ENCODE measurements at places on chromosomes 1 and 21.

GRCh38 chr21:41583274-41583790 is 75.4 kb upstream of the TMPRSS2 start:
- DNase-seq = peak; percentile 56

GRCh38 chr1:35674111-35674510 is 32.8 kb upstream of the PSMB2 start:
- DNase-seq = no peak

DNA sequence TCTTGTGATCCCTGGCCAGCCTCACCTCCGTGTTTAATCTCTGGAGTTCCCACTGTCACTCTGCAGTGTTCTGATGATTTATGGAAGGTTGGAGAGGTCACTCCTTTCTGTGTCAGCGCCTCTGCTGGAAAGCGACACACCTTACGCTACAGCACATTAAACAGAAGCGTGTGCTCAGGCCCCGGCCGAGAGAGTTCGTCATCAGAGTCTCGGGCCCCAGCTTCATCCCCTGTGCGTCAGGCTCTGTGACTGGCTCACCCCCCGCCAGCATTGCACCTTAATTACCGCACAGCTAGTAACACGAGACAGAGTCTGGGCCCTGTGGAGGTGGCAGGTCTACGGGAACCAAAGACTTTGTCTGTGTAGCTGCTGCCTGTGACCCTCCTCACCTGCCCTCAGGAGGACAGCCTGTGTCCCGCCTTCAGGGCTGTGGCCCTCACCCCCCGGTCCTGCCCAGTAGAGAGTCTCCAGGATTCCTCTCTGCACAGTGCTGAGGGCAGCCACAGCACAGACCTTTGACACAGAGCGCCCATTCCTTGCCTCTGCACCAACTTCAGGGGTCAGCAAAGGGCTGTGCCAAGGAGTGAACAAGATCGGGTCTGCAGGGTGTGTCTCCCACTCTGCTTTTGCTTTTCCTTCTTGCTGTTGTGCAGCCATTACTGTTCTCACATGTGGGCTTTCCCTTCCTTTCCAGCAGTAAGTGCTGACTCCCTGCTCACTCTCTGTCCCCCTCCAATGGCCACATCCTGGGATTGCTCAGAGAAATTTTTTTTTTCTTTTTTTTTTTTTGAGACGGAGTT is 157.6 kb downstream of the PGBD5 start:
- DNase-seq = peak; percentile 57

- no peak for DNase-seq
Observed at GRCh38 chr1:173098117-173098516, 47.4 kb upstream of the TNFSF18 start.

DNA sequence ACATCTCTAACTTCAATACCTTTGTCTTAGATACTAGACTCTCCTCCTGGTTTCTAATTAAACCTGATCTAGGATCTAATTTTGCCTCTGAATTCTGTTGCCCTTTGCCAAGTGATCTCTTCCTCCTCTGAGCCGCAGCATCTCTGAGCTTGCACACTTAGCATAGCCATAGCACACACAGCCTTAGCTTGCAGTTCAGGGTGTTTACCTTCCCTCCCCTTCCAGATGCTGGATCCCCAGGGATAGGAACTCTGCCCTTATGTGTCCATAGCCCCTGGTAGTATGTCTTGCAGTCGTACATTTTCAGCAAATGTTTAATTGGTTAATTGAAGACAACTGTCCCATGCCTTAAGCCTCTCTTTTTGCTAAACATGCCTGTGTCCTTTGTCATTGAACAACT is 30.3 kb downstream of the SELL start:
- DNase-seq = no peak

GRCh38 chr1:106995970-106996369 is 60.5 kb upstream of the PRMT6 start:
- no peak for DNase-seq

DNA sequence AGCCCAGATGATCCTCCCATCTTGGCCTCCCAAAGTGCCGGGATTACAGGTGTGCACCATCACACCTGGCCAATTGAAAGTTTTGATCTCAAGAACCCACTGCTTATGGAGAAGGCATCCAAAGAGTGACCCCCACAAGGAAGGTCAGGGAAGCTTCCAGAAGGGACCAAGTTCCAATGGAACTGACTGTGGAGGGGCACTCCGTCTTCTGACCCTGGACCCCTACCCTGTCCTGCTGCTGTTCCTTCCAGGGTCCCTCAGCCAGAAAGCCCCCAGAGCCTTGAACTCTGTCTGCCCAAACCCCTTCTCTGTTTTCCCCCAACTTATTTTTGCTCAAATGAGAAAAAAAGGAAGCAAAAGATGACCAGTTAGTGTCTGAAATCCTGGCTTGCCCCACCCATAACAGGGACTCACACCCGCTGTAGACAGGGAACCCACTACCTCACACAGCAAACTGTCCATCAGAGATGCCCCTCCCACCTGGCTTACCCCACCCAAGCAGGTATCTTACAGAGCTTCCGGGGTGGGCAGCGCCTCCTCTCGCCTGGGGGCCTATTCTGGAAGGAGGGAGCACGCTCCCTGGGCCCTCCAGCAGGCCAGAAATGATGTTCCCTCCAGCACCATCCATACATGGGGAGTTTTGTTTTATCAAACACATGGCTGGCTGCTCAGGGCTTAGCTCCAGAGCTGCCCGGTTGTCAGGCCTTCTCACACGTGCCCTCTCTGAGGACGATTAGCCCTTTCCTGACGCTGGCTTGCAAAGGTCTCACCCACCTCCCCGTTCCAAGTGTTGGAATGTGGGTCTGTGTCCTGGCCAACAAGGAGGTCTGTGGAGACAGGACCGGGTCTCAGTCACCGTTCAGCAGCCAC is 3.1 kb upstream of the WNT3A start:
- no peak for DNase-seq

DNA sequence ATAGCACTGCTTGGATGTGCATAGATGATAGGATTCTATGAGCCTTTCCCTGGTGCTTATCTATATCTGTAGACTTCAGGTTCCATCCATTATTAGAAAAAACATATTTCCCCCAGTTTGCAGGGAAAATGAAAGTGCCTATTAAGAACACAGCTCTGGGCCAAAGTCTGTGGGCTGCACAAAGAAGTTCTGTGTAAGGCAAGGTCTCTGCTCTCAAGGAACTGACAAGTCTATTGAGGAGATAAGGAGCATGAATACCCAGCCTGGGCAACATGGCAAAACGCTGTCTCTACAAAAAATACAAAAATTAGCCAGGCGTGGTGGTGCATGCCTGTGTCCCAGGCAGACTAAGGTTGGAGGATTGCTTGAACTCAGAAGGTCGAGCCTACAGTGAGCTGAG is 22.3 kb upstream of the SDE2 start:
- DNase-seq = no peak

DNA sequence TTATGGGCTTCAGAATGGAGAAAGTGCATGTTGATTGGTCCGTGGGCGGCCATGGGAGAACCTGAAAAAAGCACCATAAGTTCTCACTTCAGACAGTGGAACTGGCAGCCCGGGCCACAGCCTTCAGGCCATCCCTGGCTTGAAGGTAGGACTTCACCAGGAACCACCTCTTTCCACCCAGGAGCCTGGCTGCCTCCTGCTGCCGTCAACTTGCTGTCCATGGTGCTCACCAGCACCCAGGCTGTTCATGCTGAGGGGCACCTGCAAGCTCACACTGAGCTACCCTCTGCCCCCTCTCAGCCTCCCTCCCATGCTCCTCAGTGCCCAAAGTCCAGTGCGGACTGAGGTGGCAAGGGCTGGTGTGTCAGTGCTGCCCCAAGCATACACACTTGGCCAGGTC is 12.9 kb upstream of the FNBP1L start:
- DNase-seq = no peak

DNA sequence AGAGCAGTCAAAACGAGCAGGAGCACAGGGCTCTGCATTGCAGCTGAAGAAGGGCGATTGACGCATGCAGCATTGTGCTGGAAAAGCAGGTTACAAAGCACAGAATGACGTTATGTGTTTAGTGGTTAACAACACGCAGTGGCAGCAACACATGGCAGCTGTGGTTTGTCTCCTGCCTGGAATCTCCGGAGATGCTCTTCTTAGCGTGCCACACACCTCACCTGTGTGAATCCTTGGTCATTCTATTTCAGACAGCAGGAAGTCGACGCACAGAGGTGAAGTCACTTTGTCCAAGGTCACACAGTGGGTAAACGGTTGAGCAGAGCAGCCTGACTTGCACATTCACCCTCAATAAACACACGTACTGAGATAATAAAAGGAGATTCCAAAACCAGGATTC is 14.7 kb downstream of the OBSCN start:
- no peak for DNase-seq

GRCh38 chr1:201230676-201231075 is 40.1 kb downstream of the IGFN1 start:
- no peak for DNase-seq

DNA sequence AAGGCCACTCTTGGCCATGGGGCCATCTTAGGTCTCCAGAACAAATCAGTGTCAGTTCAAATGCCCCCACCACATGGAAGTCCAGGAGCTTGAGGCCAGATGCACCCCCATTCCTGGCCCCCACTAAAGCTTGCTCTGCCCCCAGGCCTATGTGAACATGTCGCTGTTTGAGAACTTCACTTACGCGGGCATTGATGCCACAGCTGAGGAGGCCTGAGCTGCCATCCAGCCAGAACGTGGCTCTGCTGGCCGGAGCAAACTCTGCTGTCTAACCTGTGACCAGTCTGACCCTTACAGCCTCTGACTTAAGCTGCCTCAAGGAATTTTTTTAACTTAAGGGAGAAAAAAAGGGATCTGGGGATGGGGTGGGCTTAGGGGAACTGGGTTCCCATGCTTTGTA is 15.1 kb upstream of the MPL start:
- no peak for DNase-seq

DNA sequence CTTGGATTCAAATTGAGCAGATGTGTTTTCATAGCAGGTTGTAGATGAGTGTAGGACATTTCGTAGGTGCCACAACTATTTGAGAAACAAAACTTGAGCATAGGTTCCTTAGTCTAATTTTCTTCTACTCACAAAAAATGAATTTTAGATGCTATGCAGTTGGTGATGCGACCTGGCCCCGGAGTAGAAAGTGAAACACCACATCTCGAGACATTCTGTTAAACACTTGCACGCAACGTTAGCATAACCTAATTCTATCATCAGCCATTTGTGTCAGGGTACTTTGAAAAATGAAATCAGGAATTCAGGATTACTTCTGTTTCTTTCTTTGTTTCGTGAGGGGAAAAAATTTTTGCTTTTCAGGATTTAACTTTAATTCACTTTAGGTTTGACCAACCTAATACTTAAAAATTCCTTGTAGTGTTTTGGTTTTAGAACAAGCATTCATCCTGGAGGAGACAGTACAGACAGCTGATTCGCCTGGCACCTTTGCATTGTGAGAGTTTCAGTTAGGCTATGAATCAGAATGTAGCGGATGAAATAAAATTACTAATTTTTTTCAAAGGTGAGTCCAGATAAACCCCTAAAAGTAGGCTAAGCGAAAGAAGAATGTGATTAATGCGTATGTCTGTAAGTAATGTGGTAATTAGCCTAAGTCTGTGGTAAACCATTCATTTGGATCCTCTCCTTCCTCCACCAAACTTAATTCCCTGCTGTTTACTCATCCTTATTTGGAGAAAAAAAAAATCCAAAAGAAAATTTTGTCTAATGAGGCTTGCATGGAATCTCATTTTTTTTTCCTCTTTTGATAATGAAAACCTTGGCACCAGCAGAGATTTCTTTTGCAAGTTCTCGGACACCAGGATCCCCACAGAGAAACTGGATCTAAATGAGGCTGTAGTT is 44.9 kb downstream of the MAP3K21 start:
- DNase-seq = no peak

DNA sequence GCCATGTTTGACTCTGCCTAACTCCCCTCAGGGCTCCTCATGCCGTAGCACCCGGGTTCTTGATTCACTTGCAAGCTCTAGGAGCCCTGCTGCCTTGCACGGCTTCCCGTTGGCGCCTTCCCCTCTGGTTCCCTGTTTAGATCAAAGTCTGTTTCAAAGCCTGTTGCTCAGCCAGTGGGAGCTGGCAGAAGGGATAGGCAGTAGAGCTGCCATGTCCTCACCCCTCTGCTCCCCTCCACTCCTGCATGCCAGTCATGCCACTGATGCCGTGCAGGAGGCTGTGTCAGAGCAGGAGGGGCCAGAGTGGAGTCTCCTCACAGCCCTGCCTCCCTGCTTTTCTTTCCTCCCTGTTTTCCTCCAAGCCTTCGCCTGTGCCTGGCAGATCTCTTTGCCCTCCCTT is 26.5 kb downstream of the HMGCS2 start:
- no peak for DNase-seq

- DNase-seq = no peak
Observed at GRCh38 chr1:59285691-59286090, 11.2 kb upstream of the FGGY start.

DNA sequence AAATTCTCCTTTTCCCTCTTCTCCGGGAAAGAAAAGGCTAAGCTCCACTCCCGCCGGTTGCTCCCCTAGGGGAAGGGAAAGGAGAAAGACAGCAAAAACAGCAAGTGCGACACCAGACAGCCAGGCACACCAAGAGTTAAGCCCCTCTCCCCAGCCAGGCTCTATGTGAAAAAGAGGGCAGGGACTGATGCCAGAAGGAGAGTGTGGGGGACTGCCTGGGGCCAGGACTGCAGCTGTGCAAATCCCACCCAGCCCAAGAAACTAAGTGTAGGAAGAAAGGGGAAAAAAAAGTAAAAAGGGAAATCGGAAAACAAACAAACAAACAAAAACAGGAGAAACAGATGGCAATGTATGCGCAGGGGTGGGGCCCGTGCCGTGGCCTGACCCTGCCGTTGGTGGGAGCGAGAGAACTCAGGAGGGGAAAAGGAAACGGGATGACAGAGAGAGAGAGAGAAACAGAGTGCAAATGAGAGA is 27.7 kb upstream of the FMO1 start:
- DNase-seq = no peak

DNA sequence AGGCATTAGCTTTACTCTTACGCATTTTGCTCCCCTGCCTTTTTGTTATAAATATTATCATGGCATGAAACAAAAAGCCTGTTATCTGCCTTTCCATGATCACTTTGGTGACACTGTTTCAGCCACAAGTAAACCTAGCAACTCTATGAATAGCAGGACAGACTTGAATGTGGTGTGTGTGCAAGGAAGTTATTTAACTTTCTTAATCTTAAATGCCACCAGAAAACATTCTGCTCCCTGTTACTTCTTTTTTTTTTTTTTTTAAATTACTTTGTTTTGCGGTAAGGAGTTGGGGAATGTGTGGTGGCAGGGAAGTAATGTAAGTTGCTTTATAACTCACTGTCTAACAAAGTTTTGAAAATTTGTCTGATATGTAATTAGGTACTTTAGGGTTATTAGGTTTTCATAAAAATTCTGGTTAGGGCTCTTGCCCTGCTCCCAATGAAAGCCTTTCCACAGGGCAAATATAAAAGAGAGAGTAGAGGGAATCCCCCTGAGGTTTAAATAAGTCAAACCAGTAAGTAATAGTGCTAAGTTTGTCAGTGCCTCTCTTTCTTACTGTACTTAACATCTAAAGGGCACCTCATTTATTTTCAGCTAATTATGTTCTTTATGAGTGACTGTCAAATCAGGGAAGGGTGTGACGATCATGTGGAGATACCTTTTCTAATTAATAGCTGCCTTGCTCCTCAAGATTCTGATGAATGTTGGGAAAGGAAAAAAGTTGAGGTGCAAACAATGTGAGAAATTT is 39.5 kb downstream of the RASAL2 start:
- DNase-seq = no peak

GRCh38 chr1:45246760-45247159 is 40.4 kb upstream of the ZSWIM5 start:
- DNase-seq = no peak

GRCh38 chr1:227776331-227776771 is 39.1 kb upstream of the PRSS38 start:
- no peak for DNase-seq
